ENCODE measurements at places on chromosomes 1 and 21.

GRCh38 chr21:38699048-38699447 is 106.7 kb upstream of the ETS2 start:
- peak; percentile 11 for DNase-seq

- DNase-seq, result no peak
Observed at GRCh38 chr1:31583082-31583994, 7.0 kb downstream of the TINAGL1 start.

- no peak for DNase-seq
Observed at GRCh38 chr1:79198832-79199231, 192.3 kb upstream of the ADGRL4 start.

DNA sequence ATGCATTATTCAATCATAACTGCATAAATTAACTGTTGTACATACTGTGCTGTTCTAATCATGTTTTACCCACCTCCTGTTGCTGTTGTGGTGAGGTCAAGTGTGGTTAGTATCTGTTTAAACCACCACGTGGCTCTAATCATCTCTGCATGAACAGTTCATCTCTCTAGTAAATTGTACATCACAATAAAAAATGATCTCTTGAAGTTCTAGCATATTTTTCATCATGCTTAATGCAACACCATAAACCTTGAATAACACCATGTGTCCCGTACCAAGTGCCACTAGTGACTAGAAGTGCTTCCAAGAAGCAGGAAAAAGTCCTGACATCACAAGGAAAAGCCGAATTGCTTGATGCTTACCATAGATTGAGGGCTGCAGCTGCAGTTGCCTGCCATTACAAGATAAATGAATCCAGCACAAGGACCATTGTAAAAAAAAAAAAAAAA is 51.7 kb downstream of the SNRPE start:
- no peak for DNase-seq

GRCh38 chr1:67441183-67441582 is 11.0 kb upstream of the SERBP1 start:
- DNase-seq, result peak; percentile 74

GRCh38 chr1:43978551-43979260 is at the start of gene B4GALT2:
Gene B4GALT2, plus strand, starts transcription at chr1:43979210. Its CDS starts 1,951 bp downstream, at chr1:43981161.
- DNase-seq, result peak; percentile 46

DNA sequence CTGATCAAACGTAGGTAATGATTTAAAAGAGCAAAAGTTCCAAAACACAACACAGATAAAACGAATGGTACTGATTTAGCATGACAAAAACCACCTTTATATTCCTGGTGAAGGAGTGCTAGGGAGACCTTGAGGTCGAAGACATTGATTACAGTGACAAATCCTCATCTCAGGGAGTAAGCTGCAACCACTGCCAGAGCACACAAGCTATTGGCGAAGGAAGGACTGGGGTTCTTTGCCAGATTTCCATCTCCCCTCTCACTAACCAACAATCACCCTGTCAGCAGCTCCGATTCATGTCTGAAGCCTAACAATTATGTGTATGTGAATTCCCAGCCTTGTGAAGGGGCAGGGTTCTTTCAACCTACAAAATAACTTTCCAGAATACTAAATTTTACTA is 40.2 kb upstream of the DMRTB1 start:
- no peak for DNase-seq
